CD4-positive, CD25-positive, alpha-beta regulatory T cell (primary cell): ENCODE measurements at places on chromosomes 13 and 19. TPM values are rescaled to one million over a fixed set of nuclear protein-coding genes. Genes with fewer than 3 reads are reported as not detected.

GRCh38 chr19:34151439-34151838, 20.9 kb upstream of the LSM14A start:
- no peak for DNase-seq

DNA sequence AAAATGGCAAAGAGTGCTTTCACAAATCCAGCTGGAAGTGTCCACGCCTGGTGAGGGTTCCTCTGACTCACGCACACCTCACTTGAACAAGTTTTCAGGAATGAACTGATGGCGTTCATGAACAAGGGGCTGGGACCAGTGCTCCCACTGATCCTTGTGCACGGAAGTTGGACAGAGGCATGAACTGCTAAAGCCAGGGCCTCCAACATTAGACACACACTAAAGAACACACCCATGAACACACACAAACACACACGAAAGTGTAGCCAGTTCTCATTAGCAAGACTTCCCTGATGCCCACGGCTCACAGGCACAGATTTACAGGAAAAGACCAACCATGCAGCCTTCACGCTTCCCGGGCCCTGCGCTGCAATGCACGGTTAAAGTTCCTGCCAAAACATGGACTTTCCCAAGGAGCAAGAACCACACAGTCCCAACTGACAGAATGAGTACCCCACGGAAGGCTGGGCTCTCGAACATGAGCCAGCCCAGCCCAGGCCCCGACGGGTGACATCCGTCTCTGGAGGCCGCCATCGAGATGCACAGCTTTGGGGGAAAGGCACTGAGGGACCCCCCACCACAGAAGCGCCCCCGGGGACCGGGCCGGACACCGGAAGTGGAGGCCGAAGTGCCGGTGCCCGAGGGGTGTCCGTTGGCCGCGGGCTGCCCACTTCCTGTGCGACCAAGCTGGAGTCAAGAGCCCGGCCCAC, 808 bp downstream of the DNMT1 start:
- peak; percentile 42 for DNase-seq

- DNase-seq = no peak
These were observed 18.8 kb upstream of the CLASRP start for GRCh38 chr19:45020071-45020470.

DNA sequence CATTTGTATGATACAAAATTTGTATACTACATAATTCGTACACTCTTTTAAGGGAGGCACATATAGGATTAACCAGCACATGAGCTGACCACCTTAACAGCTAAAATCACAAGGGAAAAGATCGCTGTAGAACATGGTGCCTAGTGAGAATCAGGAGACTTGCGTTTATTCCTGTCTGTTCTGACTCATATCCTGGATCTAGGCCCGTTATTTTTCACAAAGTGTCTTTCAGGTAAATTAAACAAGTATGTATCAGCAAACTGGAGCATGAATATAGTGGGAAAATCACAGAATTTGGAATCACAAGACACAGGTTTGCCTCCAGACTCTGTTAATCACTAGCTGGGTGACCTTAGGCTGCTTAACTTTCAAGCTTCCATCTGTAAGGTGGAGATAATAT, 47.5 kb upstream of the ESD start:
- no peak for DNase-seq

DNA sequence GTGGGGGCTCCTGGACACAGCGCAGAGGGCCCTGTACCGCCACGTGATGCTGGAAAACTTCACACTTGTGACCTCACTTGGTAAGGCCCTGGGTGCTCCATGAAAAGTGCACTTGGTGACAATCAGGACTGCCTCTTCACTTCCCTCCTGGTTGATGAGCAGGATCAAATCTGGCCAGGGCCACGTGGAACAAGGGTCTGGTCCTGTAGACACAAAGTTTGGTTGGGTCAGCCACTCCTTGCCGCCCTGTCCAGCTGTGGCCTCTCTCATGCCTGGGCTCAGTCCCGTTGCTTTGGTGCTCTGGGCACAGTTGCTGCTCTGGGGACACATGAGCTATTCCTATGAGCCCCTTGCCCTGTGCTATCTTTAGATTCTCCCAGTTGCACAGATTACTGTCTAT, 2.3 kb downstream of the ZNF324B start:
- no peak for DNase-seq

- no peak for DNase-seq
These were observed 5.7 kb downstream of the C19orf33 start for GRCh38 chr19:38309615-38310278.

GRCh38 chr13:80642641-80643040, 301.7 kb upstream of the SPRY2 start:
- no peak for DNase-seq

DCT gene
- polyA plus RNA-seq = 0.08 TPM

MEIOSIN gene
- polyA plus RNA-seq = not detected

CERS1 gene
- not detected for polyA plus RNA-seq

PRTN3 gene
- not detected for polyA plus RNA-seq

IFNL1 gene
- polyA plus RNA-seq = not detected

TTC9B gene
- not detected for polyA plus RNA-seq

C1QTNF9 gene
- not detected for polyA plus RNA-seq

NTF4 gene
- not detected for polyA plus RNA-seq
